ENCODE measurements at places on chromosomes 7 and 10.

- no peak for DNase-seq
Measured at GRCh38 chr10:77261146-77261545, 376.5 kb downstream of the KCNMA1 start.

GRCh38 chr10:91521439-91521838 is 111.3 kb downstream of the HECTD2 start:
- peak; percentile 65 for DNase-seq

GRCh38 chr10:61284222-61284890 is 168.8 kb downstream of the TMEM26 start:
- DNase-seq, result peak; percentile 59

DNA sequence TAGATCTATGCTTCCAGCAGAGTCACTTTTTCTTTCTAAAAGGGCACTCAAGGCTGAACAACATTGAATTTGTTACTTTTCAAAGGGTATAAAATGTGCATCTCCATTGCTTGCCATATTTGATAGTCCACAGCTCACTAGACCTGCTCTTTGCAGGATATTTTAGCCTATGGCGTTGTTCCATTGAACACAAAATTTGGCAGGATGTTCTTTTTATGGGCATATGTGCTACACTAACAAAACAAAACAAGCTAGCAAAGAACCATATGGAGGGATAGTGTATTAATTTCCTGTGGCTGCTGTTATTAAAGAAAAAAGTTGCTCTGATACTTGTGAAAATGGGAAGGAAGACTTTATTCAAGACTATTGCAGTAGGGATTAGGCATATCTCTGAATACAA is 828.7 kb downstream of the TYW1 start:
- DNase-seq, result no peak

DNA sequence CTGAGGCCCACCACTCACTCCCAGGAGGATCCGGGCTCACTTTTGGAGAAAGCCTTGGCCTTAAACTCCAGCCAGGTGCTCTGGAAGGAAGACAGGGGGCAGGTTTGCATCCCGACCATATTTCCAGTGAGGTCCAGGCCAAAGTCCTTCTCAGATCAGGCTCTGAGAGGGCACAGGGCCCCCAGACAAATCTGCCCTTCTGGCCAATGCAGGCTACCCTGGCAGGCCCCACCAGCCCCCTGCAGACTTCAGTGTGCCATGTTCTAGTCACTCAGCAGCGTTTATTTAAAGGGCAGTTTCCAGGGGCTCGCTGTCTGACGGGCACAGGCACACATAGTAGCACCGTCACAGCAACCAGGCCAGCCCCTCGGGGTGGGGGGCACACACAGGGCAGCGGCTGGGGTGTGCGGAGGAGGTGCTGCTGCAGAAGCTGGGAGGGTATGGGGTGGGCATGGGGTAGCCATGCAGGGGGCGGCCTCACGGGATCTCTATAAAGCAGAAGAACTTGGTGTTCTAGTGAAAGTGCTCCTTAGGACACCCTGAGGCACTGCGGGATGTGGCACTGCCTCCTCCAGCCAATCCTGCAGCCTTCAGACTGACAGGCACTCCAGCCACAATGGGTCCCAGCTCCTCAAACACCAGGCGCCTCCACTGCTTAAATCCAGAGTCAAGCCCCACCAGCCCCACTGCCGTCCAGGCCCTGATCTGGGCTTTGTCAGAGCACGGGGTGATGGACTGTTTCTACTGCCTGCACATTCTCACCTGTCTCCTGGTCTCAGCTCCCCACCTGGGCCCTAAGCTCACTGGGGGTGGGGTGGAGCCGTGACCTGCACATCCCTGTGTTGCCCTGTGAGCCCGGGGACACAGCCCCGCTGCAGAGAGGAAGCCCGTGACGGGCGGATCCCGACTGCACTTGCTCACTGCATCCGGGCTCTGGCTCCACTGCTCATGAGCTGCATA is 9.6 kb upstream of the PYROXD2 start:
- no peak for DNase-seq

DNA sequence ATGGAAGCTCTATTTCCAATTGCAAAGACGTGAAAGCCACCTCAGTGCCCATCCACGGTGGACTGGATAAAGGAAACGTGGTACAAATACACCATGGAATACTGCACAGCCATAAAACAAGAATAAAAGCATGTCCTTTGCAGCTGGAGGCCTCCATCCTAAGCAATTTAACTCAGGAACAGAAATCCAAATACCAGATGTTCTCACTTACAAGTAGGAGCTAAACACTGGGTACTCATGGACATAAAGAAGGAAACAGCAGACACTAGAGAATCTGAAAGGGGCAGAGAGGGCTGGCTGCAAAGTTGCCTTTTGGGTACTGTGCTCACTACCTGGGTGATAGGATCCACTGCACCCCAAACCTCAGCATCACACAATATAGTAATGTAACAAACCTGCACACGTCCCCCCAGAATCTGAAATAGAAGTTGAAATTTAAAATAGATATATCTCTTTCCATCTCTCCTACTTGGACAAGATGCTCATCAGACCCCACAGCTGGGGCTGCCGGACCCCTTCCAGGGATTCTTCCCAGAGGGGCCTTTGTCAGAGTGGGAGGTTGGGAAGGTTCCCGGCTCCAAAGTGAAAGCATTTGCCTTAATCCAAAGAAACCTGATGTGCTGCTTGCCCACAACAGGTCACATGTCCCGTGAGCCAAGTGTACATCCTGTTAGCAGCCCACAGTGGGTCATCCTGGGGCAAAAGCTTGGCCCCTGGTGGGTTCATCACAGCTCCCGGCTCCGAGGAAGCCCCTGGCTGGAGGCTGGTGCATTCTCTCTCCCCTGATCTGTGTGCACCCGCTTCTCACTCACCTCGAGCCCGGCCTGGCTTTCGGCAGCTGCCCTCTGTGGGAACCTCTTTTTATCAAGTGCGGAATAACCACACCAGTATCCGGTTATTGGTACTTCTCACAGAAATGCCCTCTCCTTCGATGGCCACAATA is 172.3 kb upstream of the PPP2R2D start:
- no peak for DNase-seq

DNA sequence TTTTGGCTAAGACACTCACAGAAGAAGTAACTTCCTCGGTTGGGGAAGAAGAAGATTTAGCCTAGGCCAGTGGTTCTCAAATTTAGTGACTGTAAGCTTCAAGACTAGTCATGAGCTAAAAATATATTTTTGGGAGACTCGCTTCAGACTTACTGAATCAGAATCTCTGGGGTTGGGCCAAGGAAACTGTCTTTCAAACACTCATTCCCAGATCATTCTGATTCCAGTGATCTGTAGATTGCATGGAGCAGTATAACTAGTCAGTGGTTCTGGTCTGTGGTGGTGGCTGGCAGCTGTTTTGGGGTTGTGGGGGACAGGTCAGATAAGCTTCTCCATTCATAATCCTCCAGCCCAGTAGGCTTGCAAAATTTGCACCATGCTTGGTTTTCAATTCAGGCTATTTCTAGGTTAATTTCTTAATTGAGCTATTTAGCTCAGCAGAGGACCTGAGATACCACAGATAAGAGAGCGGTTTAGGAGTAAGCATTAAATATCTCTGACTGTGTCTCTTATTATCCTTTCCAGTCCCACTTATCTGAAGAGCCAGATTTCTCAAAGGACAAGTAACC is 3.8 kb upstream of the KAT6B start:
- peak; percentile 42 for DNase-seq

Measured in bronchial epithelial cell (primary cell).